Activated CD4-positive, alpha-beta T cell treated with anti-CD3 and anti-CD28 coated beads for 1 hour (primary cell): ENCODE measurements at places on chromosomes 13 and 19.

DNA sequence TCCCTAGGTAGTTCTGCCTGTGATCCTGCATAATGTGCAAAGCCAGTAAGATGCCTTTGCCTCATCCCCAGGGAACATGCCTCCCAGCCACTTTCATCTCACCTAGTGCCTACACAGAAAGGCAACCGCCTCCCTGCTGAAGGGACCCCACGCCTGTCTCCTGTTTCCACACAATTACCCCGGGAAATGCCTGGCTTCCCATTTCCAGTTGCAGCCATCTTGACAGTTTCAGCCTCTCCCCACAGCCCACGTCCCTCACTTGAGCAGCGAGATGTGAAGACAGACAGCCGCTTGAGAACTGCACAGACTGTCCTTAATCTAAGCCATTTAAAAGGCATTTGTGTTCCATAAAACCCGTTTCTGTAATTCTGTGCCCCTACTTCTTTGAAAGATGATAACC, 4.7 kb upstream of the UQCRFS1 start:
- DNase-seq: no peak

- no peak for DNase-seq
These were observed 7.6 kb downstream of the EPS8L1 start for GRCh38 chr19:55083004-55083850.

DNA sequence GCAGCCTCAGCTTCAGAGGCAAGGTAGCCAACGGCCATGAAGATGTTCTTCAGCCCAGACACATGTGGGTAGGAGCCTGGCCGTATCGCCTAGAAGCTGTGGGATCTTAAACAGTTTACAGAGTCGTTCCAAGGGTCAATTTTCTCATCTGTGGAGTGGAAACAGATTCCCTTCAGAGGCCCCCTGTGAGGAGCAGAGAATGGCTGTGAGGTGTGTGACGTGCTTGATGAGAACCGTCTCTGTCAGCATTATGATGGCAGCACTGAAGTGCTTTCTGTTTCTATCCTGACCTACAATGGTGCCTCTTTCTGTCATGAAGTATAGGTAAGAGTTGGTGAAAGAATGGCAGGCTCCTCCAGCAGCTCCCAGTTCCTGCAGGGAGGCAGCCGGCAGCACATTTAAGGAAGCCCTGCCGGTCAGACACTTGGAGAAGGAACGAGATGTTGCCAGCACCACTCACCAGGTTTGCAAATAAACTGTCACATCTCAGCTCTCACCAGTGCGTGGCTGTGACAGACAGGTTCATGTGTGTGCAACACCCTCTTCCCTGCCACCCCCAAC, 277.3 kb downstream of the FOXO1 start:
- DNase-seq: no peak

DNA sequence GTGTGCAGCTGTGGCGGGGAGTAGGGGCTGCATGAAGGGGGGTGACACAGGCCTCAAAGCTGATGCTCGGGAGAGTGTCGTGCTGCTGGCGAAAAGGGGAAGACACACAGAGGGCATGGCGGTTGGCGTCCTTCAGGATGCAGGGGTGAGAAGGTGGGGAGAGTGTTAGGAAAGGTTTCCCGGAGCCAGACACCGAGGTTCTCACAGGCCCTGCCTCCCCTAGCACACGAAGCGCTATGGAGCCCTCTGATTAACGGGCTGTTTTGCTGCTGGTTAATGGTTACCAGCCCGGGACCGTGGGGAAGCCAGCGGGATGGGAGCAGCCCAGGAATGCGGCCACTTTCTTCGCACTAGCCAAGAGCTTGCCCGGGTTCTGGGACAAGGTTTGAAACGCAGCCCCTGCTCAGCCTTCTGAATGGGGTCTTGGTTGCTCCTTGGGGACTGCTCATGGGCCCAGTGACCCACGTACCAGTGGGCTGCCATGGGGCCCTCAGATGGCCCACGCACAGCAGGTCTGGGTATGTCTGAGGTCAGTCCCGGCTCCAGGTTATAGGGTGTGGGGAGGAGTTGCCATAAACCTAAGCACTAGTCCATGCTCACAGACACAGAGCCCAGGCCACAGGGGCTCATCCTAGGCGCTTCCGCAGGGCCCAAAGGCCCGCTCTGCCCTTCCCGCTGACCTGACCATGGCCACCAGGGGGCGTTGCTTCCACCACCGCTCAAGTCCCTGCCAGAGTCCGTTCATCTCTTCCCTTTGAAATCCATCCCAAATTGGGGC, 31.3 kb upstream of the ISYNA1 start:
- DNase-seq: peak; percentile 42

GRCh38 chr19:13154911-13155471, 4.8 kb downstream of the IER2 start:
- DNase-seq: peak; percentile 78

- DNase-seq: no peak
These were observed 363 bp downstream of the SPIB start for GRCh38 chr19:50419022-50419579.

DNA sequence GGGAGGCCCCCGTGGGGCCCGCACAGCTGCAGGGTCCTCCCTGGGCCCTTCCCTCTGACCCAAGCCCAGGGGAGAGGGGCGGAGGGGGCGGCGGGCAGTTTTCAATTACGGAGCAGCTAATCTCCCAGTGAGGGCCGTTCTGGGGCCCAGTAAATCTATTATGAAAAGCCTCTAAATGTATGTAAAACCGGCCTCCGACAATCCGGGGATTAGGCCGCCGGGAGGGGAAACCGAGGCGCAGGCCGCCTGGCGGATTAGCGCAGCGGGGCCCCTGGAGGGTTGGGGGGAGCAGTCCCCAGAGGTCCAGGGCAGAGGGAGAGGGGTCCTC, 25.1 kb downstream of the EFNA2 start:
- DNase-seq: no peak

DNA sequence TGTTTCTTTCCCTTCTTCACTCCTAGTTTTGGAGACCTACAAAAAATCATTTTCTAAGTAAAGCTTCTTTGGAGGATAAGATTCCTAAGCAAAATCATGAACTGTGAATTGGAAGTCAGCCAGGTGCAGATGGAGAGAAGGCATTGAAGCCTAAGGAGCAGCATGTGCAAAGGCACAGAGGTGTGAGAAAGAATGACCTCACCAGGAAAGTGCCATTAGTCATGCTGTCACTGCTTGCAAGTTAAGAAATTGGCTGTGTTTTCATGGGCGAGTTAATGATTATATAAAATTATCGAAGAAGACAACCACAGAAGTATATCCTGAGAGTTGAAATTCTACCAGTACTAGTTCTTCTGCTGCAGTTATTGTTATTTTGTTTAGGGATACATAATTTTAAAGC, 80.3 kb upstream of the KLHL1 start:
- DNase-seq: no peak

- no peak for DNase-seq
These were observed 712.7 kb upstream of the SGCG start for GRCh38 chr13:22468045-22468444.

DNA sequence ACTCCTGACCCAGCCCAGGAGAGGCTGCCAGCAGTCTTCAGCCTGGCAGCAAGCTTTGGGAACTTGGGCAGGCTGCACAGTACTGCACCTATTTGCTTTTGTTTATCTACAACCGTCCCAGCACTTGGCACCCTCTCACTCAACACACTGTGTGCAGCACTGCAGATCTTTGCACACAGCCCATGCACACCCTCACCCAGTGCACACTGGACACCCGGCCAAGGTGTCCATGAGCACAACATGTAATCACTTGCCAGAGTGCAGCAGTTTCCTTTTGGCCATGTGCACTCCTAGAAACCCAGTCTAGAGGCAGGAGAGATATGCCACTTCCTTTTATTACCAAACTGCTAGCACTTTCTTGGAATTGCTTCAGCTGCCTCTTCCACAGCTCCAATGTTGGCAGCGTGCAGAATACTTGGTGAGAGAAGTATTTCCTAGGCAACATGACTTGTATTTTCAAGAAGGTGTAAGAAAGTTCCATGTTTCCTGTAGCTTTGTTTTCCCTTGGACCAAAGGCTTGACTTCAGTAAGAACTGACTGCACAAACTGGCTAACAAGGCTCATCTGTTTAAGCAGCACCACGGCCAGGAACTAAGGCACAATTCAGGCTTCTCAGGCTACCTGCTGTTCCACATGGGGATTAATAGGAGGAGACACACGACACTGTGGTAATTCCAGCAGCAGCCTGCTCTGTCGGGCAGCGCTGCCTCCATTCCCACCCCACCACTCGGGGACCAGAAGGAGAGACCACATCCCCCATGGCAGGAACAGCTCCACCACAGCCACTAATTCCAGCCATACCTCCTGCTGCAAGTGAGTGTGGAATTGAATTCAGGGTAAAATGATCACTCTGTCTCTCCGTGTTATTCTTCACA, 15.3 kb downstream of the ATP7B start:
- DNase-seq: no peak

DNA sequence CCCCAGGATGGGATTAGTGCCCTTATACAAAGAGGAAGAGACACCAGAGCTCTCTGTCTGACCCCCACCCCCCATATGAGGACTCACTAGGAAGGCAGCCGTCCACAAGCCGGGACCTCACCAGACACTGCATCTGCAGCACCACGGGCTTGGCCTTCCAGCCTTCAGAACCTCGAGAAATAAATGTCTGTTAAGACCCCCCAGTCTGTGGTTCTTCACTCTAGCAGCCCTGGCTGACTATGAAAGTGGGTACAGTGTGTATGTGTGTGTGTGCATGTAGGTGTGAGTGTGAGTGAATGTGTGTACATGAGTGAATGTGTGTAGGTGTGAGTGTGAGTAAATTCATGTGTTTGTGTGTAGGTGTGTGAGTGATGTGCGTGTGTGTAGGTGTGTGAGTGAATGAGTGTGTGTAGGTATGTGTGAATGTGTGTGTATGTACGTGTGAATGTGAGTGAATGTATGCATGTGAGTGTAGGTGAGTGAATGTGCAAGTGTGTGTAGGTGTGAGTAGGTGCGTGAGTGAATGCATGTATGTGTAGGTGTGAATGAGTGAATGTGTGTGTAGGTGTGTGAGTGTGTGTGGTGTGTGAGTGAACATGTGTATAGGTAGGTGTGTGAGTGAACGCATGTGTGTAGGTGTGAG, 201.6 kb upstream of the ZNF536 start:
- no peak for DNase-seq

DNA sequence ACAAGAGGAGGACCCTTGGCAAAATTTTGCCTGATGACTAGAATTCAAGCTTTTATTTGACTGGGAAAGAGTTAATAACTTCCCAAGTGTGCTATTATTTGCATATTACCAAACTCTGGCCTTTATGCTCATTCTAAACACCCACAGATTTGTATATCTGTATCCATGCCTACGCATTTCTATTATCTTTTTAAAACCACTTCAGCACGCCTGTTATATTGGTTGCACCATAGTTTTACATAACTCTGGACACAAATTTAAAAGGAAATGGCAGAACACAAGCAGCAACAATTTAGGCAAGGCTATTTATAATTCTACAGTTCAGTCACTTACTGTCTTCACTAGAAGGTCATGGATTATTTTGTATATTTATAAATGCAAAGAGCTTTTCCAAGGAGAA, 3.7 kb upstream of the RASL11A start:
- DNase-seq: no peak

GRCh38 chr13:34672631-34673030, 269.4 kb upstream of the NBEA start:
- no peak for DNase-seq

DNA sequence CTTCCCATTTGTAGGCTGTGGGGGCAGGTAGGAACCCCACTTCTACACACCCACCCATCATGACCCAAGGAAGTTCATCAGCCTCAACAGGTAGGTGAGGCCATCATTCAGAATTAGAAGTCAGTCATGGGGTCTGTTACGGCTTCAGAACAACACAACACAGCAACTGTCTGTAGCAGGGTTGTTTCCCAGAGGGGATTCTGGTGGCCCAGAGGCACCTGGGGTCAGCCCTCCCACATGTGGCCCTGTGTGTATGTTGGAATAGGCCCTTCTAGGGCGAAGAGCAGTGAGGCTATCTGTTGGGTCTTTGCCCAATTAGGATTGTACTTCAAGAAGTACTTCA, 3.4 kb downstream of the IGFLR1 start:
- no peak for DNase-seq

DNA sequence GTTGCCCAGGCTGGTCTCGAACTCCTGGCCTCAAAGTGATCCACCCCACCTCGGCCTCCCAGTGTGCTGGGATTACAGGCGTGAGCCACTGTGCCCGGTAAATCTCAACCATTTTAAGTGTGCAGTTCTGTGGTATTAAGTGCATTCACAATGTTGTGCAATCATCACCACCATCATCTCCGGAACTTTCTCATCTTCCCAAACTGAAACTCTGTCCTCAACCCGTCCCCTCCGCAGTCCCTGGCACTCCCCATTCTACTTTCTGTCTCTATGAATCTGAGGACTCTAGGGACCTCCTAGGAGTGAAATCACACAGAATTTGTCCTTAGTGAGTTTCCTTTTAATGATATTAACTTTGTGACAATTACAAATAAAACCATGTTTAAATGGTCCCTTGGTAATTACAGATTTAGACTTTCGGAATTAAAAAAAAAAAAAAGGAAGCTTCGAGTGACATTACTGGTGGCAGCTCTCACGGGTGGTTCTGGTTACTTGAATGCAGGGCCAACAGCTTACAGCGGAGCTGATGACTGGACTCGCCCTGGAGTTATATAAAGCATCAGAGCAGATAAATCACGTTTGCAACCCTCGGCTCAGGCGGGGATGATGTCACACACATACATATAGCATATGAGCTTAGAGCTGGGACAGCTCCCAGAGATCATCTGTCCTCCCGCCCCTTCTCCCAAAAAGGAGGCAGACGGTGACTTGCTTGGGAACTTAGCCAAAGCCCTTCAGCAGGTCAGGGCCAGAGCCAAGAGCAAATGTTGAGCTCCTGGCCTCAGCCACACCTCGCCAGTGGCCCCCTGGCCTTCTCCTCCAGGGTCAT, 89.8 kb downstream of the ZNF557 start:
- no peak for DNase-seq

- no peak for DNase-seq
These were observed 485.4 kb downstream of the KLF5 start for GRCh38 chr13:73544175-73544574.

GRCh38 chr19:38557205-38557799, 60.5 kb downstream of the MAP4K1 start:
- DNase-seq: no peak

DNA sequence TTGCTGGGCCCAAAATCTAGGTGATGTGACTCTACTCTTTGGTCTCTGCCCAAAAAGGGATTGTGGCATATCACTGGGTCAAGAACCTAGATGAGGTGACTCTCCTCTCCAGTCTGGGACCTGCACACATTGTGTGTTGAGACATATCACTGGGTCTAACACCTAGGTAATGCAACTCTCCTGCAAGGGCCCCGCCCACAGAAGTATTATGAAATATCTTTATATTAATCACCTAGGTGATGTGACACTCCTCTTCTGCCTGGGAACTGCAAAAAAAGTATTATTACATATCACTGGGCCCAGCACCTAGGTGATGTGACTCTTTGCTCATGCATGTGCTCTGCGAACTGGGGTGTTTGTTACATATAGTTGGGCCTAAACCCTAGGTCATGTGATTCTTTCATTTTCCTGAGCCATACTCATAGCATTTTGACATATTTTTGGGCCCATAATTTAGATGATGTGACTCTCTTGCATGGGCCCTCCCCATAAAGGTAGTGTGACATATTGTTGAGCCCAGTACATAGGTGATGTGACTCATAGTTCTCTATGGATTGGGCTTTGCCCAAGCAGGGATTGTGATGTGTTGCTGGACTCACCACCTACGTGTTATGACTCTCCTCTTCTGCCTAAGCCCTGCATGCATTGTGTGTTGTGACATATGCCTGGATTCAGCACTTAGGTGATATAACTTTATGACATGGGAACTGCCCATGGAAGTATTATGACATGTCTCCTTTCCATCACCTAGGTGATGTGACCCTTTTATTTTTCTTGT, 11.2 kb upstream of the ZNF681 start:
- DNase-seq: no peak

- DNase-seq: no peak
These were observed 63.1 kb downstream of the TM9SF2 start for GRCh38 chr13:99564386-99564785.

GRCh38 chr13:31276421-31276820, 76.6 kb downstream of the B3GLCT start:
- no peak for DNase-seq
